Motor neuron (in vitro differentiated cells): ENCODE measurements at places on chromosomes 12 and 14. TPM values are rescaled to one million over a fixed set of nuclear protein-coding genes. Genes with fewer than 3 reads are reported as not detected.

DNA sequence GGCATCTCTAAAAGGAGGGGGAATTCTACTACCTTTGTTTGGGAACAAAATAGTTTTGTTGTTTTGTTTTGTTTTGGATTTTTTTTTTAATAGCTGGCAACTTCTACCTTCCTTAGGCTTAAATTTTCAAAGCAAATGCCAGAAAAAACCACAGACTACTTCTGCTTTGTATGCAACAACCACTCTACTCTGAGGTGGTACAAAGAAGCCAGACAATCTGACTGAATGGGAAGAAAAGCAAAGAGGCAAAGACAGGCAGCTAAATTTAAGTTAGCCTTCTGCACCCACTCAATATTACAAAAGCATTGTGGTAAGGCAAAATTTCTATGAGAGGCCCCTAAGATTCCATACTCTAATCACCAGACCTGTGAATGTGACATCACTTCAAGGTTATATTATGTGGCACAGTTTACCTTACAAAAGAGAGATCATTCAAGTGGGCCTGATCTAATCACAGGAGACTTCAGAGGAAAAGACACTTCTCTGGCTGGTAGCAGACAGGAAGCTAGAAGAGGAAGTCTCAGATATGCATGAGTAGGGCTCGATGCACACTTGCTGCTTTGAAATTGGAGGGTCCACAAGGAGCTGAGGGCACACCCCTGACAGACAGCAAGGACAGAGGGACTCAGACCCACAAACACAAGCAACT, 566.6 kb downstream of the RPS29 start:
- ATAC-seq, result no peak

DNA sequence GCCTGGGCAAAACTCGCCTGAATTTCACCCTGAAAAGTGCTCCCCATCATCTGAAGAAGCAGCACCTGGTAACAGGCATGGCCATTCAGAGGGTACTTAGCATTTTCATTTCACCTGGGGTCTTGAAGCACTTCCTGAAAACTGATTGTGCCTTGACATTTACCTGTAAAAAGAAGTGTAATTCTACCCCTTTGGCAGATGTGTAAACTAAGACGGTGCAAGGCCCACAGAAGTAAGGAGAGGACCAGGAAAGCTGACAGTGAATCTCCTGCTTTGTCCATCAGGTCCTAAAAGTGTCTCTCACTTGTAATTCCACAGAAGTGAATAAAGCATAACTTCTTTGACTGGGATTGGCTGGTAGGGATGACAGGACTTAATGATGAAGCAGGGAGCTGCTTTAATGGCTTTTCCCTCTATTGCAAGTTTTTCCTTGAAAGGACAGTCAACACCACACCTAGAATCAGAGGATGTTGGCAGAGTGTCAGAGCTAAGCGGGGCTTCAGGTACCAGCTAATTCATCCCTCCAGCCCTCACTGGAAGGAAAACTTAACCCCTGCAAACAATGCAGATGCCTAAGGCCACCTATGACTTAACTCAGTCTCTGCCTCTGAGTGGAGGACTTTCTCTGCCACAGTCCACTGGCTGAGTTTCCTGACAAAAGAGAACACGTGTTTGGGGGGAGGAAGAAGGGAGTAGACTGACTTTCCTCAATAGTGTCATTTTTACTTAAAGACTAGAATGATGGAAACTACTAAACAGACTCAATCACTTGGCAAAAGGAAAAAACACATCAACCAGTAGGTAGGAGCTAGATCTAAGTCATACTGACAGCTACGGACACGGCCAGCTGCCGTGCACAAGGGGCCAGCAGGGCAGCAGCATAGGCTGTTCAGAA, 74.7 kb downstream of the NUAK1 start:
- ATAC-seq, result no peak

AP4S1 gene
- 7.6 and 8.7 TPM in 2 replicates for total RNA-seq

DNA sequence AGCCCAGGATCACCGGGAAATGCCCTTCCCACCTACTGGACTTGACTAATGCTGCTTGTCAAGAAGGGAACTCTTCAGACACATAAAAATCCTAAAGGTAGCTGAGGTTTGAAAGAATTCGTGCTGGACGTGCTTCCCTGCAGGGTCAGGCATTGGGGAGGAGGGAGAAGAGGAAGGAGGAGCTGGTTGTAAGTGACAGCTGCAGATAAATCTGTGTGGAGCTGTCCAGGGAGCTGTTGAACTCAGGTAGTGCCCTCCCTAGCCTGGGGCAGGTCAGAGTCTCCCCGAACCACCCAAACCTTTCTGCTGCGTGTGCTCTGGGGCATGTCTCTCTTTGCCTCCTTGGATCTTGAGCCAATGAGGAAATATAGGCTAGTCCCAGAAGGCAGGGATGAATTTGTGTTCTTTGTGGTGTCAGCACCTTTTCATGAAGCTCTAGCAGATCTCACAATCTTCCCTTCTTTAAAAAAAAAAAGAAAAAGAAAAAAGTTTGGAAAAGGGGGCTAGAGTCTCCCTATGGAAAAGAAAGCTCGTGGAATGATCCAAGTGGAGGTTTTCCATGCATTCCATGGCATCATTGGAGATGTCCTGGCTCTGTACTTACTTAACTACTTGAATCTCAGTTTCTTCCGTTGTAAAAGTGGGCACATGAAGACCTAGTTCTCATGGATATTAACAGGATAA, 23.6 kb upstream of the FOS start:
- no peak for ATAC-seq

GRCh38 chr12:94326727-94327126, 132.9 kb downstream of the CEP83 start:
- ATAC-seq, result no peak

GRCh38 chr12:6950811-6951540, at the start of gene PTPN6:
TSS of gene PTPN6 (plus strand) at chr12:6951356. CDS start at chr12:6951513, 157 bp downstream.
- no peak for ATAC-seq

DNA sequence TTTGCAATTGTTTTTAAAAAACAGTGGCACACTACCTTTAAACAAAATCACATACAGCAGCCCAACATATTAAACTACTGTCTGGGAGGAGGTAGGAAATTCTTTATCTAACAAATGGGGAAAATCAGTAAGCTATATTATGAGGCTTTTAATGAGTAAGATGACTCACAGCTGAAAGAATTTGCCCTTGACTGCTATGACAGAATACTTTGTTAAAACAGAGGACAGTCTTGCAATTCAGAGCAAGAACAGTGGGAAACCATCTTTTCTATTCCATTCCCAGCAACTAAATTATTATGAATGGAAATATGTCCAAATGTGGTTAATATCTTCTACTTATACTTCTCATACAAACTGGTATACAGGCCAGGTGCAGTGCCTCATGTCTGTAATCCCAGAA, 49.2 kb upstream of the SGPP1 start:
- peak; percentile 68 for ATAC-seq

DNA sequence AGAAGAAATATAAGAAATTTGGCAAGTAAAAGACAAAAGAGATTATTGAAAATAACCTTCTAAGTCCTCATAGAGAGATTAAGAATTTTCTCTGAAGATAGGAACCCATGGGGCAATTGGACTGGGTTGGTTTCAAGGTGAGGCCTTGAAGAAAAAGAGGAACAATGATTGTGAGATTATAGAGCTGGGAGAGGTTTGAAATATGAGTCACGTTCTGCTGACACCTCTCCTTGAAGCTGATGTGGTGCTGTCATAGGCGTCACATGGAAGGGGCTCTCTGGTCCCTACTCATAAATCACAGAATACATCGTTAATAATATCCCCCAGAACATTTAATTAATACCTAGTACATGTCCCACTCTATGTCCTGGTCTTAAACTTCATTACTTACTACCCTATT, 227.6 kb upstream of the PDE3A start:
- ATAC-seq, result no peak

RNASE7 gene
- not detected in 2 replicates for total RNA-seq

- no peak for ATAC-seq
These were observed 10.0 kb downstream of the AHNAK2 start for GRCh38 chr14:104968153-104968527.

- peak; percentile 90 for ATAC-seq
These were observed at the start of gene BMAL2 for GRCh38 chr12:27332714-27333402. TSS of gene BMAL2 (plus strand) at chr12:27332836. CDS start at chr12:27333073, 237 bp downstream.

GRCh38 chr14:33323979-33324378, 385.3 kb downstream of the NPAS3 start:
- ATAC-seq, result no peak

DNA sequence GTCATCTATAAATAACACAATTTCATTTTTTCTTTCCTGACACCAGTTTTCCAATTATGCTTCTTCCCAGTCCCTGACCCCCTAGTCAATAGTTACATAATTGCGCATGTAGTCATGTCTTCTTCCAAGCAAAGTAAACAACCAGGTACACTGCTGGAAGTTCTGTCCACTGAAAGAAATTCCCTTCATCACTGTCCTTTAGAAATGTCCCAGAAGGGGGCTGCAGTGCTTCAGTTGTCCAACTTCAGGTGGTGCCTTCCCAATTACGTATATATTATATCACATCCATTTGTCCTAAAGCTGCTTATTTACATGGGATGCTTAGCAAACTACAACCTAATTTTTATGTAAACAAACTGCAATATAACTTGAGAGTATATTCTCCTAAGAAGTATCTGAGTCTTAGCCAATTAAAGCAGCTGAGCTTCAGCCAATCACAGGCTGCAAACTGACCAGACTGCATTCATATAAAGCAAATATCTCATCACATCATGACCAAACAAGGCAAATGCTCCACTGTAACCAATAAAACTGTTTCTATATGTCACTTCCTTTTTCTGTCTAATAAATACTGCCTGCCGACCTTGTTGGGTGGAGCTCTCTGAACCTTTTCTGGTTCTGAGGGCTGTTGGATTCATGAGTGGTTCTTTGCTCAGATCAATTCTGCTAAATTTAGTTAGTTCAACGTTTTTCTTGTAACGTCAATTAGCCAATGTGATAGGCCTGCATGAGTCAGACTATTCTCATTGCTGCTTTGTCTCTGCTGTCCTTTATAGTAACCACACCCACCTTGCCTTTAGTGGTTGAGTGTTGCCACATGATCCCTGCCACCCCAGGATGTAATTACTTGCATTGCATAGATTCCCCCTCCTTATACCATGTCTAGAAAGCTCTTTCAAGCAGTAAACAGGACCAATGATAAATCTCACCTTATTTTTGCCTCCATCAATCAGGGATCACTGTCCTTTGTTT, 239.3 kb downstream of the ALG10B start:
- ATAC-seq, result no peak

DNA sequence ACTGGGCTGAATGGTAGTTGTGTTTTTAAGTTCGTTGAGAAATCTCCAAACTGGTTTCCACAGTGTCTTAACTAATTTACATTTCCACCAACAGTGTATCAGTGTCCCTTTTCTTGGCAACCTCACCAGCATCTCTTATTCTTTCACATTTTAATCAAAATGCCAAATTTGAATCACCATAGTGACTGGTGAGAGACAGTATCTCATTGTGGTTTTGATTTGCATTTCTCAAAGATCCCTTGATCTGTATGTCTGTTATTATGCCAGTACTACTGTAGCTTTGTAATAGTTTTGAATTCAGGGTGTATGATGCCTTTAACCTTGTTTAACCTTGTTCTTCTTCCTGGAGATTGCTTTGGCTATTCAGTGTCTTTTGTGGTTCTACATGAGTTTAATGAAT, 2.2 kb upstream of the EIF2S3B start:
- no peak for ATAC-seq

DNA sequence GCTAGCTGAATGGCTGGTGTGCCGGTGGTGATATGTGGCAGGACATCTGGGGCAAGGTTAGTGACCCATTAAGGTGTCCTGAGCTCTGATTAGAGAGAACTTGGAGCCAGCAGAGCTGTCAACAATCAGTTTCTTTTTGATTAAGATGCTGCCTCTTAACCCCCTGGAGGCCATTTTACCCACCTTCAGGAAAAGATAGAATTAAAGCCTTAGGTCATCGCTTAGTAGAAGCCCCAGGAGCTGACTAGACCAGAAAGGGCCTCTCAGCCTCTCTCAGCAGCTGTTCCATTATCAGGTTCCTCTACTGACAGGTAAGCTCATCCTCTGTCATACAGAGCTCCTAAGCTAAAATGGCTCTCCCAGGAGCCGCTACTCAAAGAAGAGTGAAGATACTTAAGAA, 339.0 kb downstream of the FUT8 start:
- peak; percentile 26 for ATAC-seq

DHRS4 gene
- 3.8 and 4.1 TPM in 2 replicates for total RNA-seq

DNA sequence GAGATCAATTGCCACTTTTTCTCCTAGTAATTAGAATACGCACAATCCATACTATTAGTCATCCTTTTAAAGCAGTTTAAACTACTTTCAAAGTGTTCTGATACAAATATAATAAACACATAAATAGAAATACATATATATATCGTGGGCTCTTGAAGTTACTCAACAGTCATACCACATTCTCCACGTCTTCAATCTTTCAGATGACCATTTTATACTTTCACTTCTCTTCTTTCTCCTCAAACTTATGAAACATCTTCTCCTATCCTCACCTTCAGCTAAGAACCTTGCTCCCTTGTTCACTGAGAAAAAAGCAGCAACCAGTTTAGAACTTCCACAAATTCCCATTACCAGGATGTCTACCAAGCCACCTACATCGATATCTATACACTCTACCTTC, 19.2 kb downstream of the CEP290 start:
- no peak for ATAC-seq

DNA sequence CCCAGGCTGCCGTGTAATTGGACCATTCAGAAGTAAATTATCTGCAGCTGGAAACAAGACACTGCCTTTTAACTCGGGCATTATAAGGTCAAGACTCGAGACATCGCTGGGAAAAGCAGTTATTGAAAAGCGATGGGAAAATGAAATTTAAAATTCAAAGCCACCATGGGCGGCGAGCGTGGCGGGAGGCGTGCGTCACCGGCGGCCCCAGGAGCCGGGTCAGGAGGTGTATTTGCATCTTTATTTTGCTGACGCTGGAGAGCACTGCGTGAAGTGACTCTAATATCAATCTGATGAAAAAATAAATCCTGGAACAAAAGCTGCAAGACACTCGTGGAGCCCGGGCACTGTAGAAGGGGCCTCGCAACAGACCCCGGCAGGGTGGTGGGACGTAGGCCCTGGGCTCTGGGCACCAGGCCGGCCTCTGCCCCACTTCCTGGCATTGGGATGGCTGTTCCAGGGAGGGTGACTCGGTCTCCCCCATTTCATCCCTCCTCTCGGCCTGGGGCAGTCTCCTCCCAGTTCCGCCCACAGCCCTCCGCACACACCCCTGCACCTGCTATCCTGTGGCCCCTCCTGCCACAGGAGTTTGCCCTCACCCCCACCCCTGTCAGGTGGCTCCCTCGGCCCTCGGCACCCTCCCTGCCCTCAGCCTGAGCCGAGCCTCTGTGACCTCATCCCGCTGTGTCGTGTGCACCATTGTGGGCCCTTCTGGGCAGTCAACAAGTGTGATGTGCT, 196.2 kb downstream of the KIF26A start:
- no peak for ATAC-seq

DNA sequence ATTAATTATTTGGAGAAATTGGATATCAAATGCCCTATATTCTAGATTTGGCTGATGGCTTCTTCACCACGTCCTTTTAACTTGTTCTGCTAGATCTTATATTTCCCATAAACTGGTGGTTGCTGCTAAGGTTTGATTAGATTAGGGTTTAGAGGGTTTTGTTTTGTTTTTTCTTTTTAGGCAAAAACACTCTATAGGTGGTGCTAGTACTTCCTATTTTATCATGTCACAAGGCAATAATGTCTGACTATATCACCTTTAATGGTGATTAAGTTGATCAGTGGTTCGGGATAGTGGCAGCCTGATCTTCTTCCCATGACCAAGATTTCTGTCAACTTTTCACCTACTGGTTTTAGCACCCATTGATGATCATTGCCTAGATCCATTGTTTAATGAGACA, 455.1 kb downstream of the RAD51B start:
- no peak for ATAC-seq

GRCh38 chr12:120798696-120799095, 73.1 kb downstream of the ACADS start:
- ATAC-seq, result no peak

GRCh38 chr14:65321370-65321875, 91.1 kb upstream of the FUT8 start:
- ATAC-seq, result peak; percentile 78

CATSPERB gene
- 0.21 and 0.27 TPM in 2 replicates for total RNA-seq
